ENCODE measurements at places on chromosomes 2 and 18. TPM values are rescaled to one million over a fixed set of nuclear protein-coding genes. Genes with fewer than 3 reads are reported as not detected.

The METTL4 gene
- 5.5 TPM for total RNA-seq

GRCh38 chr2:232980683-232981082 is 32.4 kb downstream of the NGEF start:
- DNase-seq: no peak

The SULT1C2 gene
- 0.86 TPM for total RNA-seq

The ATP8B1 gene
- 14.9 TPM for total RNA-seq

The KCNS3 gene
- total RNA-seq: 3.9 TPM

The CELF4 gene
- total RNA-seq: 0.32 TPM

DNA sequence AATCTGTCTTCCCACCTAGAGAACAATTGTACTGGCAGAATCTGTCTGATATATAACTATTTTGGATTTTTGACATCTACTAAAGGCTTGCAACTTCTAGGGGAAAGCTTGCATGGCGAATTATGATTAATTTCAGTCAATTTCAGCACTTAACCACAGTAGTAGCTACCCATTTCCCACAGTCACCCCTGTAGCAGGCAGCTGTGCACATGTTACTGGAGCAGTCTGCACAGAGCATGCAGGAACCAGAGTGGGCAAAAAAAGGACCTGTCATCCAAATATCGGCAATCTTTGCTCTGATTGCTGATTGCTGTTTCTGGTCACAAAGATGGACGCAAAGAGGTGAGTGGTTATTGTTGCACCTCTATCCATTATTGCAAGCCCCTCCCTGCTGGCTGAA is 473.3 kb downstream of the SPAG16 start:
- no peak for DNase-seq

DNA sequence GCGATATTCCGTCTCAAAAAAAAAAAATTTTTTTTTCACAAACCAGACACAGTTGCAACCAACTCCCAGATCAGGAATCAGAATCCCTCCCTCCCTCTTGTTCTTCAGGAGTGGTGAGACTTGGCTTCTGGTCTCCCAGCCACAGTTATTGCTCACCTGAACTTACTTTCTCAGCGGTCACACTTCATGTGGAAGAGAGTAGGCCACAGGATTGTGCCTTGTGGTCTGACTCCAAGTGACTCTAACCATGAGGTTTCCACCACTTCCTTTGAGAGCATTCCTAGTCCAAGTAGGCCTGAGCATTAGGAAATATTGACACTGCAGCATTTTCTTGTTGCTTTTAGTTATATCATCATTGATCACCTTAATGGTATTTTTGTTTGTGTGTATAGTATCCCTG is 12.1 kb downstream of the FMNL2 start:
- DNase-seq: no peak

- no peak for DNase-seq
Observed at GRCh38 chr2:159617646-159618045, 1.3 kb upstream of the BAZ2B start.

Measured in left cardiac atrium (tissue), 4 donors.